ENCODE measurements at places on chromosomes 2 and 18.

- DNase-seq: no peak
These were observed 89.6 kb upstream of the UBE2E3 start for GRCh38 chr2:180890781-180891180.

DNA sequence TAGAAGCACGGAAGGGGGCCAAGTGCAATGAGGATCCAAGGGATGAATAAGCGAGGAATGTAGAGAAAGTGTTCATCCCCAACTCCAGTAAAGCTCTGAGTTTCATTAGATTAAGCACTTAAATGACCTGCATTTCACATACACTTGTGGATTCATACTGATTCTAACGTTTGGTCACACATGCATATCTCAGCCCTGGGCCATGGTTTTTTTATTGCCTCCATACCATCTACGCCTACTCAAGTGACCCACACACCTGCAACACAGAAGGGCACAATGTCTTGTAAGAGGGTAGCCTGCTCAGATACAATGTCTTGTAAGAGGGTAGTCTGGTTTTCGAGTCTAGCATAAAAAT lies 566 bp upstream of the MRPS5 start:
- DNase-seq: no peak

GRCh38 chr18:27413495-27414401 lies 228.6 kb upstream of the CHST9 start:
- DNase-seq: no peak

DNA sequence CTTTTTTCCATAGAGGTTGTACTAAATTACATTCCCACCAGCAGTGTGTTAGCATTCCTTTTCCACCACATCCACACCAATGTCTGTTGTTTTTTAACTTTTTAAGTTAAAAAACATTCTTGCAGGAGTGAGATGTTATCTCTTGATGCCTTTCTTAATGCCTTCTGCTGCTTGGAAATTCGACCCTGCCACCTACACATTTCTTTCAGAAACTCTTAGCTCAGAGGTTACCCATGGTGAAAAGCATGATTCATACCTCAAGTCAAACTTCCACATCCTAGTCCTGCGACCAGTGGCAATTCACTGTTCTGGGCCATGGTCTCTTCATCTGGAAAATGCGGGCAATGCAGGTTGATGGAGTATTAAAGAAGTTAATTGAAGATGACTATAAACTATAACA lies 12.7 kb upstream of the HNMT start:
- no peak for DNase-seq

DNA sequence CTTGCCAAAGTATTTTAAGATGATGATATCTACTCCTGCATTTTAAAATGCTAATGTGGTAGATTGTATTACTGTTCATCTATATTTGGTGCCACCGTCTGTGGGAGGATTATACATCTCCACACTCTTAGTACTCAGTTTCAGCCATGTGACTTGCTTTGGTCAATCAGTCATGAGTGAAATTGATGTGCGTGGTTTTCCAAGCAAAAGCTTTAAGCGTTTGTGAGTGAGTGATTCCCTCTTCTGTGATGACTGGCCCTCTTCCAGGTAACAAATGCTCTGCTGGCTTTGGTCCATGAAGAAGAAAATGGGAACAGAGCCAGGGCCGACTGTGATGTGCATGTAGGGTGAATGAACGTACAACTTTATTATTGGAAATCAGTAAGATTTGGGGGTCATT lies 330.4 kb downstream of the LPIN1 start:
- no peak for DNase-seq

- no peak for DNase-seq
These were observed 19.5 kb downstream of the BOLA3 start for GRCh38 chr2:74128206-74128605.

- no peak for DNase-seq
These were observed 99.5 kb downstream of the RAB3GAP1 start for GRCh38 chr2:135151615-135152014.

GRCh38 chr2:112828251-112828691 lies 8.3 kb downstream of the IL1B start:
- DNase-seq: no peak

DNA sequence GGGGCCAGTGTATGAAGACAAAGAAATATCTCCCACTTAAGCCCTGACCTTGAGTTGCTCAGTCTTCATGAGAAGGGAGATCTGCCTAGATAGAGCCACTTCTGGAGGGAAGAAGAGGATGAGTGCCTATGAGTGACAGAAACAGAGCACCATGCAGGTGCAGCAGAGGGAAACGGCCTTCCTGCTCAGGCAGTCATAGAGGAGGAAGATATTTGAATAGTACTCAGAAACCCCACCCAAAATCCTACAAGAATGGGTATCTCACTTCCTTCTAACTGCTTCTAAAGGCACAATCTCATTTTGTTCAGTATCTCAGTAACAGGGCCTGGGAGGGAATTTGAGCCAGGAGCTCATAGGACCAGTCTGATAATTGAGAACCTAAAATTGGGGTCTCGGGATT lies 339.3 kb downstream of the ALK start:
- DNase-seq: no peak

DNA sequence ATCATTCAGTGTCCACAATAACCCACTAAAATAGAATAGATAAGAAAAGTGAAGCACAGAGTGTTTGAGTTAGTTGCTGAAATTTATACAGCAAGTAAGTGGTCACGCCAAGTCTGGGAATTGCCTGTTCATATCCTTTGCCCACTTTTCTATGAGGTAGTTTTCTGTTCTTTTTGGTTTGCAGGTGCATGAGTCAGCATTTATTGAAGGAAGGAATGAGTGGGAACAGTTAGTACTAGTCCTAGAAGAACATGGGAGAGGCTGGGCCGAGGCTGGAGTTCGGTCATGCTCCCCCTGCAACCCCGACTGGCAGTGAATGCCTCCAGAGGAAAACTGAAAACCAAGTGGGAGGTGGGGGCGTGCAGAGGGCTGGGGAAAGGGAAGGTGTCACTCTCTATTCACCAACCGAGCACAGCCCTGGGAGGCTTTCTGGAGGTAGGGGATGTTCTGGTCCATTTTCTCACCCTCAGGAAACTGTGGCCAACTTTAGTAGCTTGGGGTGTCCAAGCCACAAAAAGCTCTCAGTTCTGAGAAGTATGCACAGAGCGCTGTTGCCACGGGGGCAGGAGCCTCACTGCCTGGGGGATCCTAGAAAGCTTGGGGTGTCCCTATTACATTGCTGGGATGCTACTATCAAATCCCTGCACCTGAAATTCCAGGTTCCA lies 41.4 kb downstream of the FOSL2 start:
- no peak for DNase-seq

DNA sequence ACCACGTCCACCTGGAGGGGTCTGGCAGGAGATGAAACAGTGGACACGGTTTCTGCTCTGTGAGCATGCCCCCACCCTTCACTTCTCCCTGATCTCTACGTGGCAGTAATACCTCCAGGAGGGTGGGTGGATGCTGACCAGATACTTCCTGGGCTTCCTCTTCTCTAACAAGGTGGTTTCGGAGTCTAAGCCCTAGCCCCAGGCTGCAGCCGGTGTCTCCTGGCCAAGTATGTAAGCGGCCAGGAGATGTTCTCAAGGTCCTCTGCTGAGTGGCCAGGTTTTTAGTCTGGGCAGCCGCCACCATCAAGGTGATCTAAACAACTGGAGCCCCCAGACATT lies 101.8 kb upstream of the ASB18 start:
- DNase-seq: no peak

DNA sequence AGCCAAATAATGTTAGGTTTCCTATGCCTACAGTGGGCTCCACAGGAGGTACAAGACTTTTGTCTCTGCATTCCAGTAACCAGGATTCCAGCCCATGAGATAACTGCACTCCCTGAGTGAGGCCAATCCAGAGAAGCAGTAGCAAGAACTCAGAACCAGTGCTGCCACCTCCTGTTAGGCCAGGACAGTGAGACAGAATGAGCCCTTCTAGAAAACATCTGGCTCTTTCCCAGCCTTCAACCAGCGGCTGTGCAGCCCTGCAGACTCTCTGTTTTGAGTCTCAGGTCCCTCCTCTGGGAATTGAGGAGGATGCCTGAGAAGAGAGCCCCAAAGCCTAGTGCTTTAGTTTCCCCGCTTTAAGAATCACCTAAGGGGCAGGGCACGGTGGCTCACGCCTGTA lies 44.2 kb downstream of the ARID5A start:
- no peak for DNase-seq

DNA sequence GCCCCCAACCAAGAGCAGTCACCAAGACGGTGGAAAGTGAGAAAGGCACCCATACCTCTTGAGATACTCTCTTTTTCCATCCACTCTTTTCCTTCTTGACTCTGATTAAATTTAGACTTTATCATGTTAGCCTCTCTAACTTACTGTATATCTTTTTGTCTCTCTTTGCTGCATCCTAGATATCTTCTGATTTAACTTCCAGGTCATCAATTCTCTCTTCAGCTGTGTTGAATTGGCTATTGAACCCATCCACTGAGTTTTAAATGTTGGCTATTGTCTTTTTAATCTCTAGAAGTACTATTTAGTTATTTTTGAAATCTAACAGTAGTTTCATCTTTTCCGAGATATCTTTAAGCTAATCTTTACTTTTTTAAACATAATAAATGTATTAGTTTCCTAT lies 78.3 kb upstream of the MBOAT2 start:
- no peak for DNase-seq

DNA sequence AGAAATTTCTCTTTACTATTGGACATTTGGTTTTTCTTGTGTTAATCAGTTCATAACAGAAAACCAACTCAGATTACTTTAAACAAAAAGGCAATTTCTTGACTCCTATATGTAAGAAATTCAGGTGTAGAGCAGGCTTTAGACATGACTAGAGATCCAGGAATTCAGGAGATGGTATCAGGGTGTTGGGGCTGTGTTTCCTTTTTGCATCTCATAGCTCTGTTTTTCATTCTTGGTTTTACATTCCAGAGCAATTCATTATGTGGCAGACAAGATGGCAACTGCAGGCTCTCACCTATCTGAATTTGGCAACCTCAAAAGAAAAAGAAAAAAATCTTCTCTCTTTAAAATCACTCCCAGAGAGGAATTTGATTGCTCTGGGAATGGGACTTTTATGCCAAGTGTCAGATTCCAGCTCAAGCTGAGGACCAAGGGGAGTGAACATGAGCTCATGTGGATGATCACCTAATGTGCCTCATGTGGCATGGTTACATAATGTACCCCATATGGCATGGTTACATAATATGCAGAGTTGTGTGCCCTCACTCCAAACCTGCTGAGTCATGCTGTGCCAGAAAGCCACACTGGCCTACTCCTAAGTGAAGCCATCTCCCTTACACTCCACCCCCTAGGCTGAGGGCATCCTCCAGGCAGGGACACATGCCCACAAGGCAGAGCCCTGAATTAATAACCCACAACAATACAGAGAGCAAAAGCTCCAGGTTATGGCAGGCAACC lies 282.7 kb downstream of the MBD2 start:
- no peak for DNase-seq

DNA sequence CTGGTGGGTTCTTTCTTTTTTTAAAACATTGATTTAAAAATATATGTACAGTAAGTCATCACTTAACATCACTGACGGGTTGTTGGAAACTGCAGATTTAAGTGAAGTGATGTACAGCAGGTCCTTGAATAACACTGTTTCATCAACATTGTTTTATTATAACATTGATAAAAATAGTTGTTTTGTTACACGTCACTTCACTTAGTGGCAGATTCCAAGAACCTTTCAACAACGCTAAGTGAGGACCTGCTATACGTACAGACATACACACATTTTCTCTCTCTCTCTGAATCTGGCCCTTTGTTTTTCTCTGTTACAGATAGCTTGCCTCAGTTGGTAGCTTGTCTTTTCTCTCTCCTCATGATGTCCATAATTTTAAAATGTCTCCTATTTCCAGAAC lies 9.5 kb downstream of the CNOT11 start:
- DNase-seq: no peak

GRCh38 chr18:26719896-26720295 lies 145.6 kb downstream of the AQP4 start:
- DNase-seq: no peak

Measured in cortex of kidney (tissue), 1 donor.